ENCODE measurements at places on chromosomes 3 and 15.

GRCh38 chr15:40314723-40315276 lies 7.1 kb upstream of the PLCB2 start:
- DNase-seq, result no peak

DNA sequence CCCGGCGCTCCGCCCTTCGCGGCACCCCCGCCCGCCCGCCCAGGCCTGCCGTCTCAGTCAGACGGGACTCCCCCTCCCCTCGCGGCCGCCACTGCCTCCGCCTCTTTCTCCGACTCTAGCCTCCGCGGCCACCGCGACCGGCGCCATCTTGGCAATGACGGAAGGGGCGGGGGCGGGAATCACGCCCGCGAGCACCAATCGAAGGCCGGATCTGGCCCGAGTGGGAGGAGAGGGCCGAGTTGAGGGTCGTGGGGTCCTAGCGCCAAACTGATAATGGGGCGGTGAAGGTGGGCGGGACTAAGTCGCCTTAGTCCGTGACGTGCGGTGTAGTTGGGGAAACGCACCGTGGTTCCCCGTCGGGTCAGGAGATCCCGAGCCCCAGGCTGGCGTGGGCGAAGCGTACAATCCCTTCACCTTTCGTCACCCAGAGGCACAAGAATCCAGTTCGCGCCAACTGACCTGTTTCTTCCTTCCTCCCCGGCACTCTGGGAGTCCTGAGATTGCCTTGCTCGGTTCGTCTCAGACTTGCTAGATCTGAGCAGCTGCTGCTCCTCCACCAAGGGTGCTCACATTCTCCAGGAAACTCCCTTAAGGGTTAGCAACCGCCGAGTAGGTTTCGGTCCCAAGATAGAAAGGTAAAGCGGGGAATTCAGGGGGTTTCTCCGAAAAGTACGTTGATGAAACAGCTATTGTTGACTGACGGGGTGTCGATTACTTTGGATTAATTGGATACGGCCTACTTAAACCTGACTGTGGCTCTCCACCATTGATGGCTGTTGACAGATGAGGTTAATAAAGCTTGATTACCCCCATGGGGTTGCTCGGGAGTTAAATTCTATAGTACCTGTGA lies at the start of gene DENND4A:
TSS of gene DENND4A (minus strand) at position 156 of the 850 bp plus-strand sequence. CDS start 35,843 bp downstream, outside the sequence.
- DNase-seq, result peak; percentile 97

- DNase-seq, result no peak
Observed at GRCh38 chr3:142929109-142929508, 34.4 kb downstream of the PAQR9 start.

GRCh38 chr15:76846782-76847181 lies 58.4 kb downstream of the SCAPER start:
- DNase-seq, result no peak

GRCh38 chr3:112355307-112355687 lies 22.3 kb downstream of the CD200 start:
- DNase-seq, result no peak

- no peak for DNase-seq
Observed at GRCh38 chr3:72427624-72428023, 420.6 kb downstream of the SHQ1 start.

- DNase-seq, result no peak
Observed at GRCh38 chr3:2504912-2505311, 406.2 kb downstream of the CNTN4 start.

- DNase-seq, result no peak
Observed at GRCh38 chr3:43028678-43029490, 49.8 kb downstream of the GASK1A start.

DNA sequence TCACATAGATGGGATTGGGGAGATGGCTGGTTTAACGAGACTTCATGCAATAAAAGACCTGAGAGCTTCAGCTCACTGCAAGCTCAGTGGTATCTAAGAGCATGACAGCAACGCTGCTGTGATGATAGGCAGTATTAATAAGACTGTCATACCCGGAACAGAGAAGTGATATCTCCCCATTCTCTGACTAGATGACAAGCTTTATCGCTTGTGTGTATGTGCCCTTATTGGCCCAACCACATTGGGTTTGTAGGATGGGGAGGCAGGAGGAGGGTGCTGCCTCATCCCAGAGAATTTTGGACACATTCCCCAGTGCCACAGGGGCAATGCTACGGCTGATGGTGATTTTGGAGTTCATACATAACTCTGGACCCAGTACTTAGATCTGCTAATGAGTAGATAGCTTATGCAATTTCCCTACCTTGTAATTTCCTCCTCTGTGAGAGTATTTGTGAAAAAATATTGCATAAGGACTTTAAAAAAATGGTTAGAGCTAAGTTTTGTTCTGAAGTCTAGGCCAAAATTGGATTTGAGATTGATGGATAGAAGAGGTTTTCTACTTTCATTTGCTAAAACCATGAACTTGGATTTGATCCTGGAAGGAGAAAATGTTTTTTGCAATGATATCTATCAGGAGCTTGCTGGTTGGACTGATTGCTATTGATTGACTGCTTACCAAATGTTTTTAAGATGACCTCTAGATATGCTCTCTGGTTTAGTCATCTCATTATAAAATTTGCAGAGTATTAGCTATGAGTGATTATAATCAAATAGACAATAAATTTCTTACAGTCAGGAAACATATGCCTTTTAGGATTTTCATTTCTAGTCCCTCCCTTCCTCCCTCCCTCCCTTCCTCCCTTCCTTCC lies 14.0 kb upstream of the TMEM212 start:
- DNase-seq, result no peak

DNA sequence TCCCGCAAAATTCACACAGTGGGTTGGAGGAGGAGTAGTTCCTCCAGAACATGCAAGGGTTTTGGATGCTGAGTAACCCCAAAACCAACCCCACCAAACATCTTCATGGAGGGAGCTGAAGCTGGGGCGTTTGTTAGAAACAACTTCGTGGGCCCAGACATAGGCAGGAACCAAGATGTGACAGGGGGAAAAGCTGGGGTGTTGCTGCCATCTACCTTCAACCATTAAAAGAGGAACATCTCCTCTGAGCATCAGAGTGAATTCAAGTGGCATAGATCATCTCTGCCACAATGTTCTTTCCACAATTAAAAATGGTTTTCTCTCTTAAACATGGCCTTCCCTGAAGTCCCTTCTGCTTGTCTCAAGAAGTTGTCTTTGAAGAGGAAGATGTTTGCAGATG lies 20.5 kb downstream of the SIDT1 start:
- no peak for DNase-seq

DNA sequence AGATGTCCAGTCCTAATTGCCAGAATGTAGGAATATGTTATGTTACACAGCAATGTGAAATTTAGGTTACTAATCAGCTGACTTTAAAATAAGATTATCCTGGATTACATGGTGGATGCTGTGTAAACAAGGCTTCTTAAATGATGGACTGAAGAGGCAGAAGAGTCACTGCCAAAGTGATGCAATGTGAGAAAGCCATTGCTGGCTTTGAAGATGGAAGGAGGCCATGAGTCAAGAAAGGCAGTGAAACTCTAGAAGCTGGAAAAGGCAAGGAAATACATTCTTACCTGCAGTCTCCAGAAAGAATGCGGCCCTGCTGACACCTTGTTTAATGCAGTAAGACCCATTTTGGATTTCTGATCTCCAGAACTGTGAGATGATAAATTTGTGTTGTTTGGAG lies 179.1 kb upstream of the ZPLD1 start:
- DNase-seq, result no peak

- DNase-seq, result no peak
Observed at GRCh38 chr15:68001811-68002210, 52.3 kb upstream of the PIAS1 start.

GRCh38 chr3:118987477-118987876 lies 47.2 kb downstream of the IGSF11 start:
- DNase-seq, result no peak

DNA sequence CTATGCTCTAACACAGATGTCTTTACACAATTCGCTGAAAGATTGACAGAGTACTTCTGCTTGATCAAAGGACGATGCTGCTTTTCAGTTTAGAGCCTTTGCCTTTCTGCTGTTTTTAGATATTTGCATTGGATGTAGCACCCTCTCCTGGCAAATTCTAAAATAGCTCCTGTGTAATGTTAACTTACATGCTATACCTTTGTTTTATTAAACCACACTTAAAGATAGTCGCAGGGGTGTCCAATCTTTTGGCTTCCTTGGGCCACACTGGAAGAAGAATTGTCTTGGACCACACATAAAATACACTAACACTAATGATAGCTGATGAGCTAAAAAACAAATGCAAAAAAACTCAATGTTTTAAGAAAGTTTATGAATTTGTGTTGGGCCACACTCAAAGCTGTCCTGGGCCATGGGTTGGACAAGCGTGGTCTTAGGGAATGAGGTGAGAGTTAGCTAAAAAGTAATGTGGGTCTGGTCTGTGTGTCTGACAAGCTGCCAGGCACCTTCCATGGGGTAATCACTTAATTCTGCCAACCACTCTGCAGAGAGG lies 62.9 kb downstream of the ATG7 start:
- no peak for DNase-seq

DNA sequence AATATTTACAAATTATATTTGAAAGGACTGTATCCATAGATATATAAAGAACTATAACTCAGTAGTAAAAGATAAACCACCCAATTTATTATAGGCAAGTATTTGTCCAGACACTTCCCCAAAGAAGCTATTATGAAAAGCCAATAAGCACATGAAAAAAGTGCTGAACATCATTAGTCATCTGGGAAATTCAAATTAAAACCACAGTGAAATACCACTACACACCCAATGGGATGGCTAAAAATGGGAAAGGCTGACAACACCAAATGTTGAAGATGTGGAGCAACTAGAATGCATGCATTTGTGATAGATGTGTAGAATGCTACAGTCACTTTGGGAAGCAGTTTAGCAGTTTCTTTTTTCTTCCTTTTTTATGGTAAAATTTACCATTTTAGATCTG lies 147.0 kb downstream of the PDE8A start:
- no peak for DNase-seq

DNA sequence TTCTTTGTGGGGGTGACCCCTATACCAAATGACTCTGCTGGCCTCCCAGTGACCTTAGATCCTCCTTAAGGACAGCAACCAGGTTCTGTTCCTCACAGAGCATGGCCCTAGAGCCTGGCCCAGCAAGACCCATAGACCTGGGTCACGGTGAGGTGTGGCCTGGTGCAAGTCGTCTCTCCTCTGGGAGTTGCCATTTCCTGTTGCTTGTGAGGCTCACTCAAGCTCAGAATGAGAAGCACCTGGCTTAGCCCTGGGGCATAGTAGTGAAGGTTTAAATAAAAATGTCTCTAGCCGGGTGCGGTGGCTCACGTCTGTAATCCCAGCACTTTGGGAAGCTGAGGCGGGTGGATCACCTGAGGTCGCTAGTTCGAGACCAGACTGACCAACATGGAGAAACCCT lies 131.3 kb downstream of the SMAD6 start:
- no peak for DNase-seq

GRCh38 chr3:152554980-152555379 lies 280.0 kb upstream of the P2RY1 start:
- no peak for DNase-seq

- no peak for DNase-seq
Observed at GRCh38 chr15:25641762-25642161, 202.9 kb upstream of the UBE3A start.

DNA sequence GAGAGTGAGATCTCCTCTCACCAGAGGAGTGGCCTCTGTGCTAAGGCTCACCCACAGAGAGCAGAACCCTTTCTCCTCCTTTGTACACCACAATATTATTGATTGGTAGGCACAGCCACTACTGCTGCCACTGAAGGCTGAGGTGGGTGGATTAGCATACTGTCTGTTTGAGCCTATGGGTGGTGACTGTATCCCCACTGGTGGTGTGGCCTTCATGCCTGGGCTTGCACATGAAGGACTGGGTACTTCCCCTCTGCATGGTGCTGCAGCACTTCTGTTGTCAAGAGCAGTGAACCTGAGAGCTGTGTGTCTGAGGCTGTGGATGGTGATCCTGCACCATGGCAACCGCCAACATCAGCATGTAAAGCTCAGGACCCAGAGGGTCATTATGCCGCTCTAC lies 35.7 kb upstream of the NECTIN3 start:
- no peak for DNase-seq

GRCh38 chr3:70603103-70603502 lies 290.7 kb upstream of the MDFIC2 start:
- no peak for DNase-seq

GRCh38 chr3:138092023-138092422 lies 23.4 kb downstream of the DZIP1L start:
- no peak for DNase-seq

GRCh38 chr3:157639756-157640426 lies 136.7 kb upstream of the VEPH1 start:
- DNase-seq, result no peak

DNA sequence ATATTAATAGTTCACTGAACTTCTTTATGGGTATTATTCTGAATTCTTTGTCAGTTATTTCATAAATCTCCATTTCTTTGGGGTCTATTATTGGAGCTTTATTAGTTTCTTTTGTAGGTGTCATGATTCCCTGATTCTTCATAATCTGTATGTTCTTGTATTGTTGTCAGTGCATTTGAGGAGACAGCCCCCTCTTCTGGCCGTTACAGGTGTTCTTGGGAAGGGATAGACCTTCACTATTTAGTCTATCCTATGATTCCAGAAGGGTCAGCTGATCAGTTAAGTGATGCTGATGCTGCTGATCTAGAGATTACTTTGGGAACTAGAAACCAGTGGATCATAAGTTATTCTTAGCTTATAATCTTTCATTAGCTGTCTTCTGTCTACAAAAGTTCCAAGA lies 34.9 kb downstream of the TMEM39A start:
- DNase-seq, result no peak

DNA sequence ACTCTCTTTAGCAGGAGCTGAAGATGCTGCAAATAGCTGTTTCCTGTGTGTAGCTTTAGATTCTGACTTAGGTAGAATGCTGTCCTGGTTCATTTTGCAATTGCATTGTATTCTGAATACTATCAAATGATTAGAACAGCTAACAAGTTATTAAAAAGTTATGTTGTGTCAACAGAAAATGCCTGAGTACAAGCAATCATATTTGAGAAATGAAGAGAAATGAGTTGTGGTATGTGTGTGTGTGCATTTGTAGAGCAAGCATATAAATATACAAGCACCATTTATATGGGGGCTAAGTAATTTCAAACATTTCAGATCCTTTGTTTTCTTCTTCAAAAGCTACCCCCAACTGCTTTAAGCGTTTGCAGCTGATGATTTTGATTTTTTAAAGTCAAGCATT lies 7.8 kb downstream of the ZIC1 start:
- DNase-seq, result no peak

DNA sequence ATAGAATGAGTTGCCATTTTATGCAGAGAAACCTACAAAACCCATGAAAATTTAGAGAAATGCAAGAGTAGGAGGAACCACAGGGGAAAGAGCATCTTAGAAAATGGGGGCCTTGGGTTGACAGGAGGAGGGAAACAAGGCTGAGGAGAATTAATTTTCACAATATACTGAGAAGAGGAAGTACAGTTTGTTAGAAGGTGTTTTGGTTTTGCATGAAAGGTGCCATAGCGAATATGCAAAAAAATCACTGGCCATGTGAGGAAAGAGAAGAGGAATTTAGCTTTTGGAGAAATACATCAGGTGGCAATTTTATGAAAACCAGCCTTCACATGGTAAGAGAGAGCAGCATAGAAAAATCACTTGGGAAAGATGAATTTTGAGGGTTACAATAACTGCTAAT lies 413.9 kb upstream of the C2CD4B start:
- no peak for DNase-seq

GRCh38 chr3:186305286-186305685 lies 56.7 kb downstream of the DGKG start:
- DNase-seq, result no peak
